ENCODE measurements at places on chromosomes 4 and X.

DNA sequence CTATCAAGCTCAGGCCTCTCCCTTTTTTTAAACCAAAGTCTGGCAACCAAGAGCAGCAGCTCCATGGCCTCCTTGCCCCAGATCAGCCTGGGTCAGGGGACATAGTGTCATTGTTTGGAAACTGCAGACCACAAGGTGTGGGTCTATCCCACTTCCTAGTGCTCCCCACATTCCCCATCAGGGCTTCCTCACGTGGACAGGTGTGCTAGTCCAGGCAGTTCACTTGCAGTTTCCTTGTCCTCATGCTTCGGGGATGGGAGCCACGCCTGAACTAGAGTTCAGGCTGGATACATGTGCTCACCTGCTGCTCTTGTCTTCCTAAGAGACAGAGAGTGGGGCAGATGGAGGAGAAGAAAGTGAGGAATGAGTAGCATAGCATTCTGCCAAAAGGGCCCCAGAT lies 21.5 kb downstream of the SLC34A2 start:
- DNase-seq: no peak

- no peak for DNase-seq
These were observed 240.3 kb upstream of the NDST3 start for GRCh38 chr4:117793845-117794480.

- DNase-seq: no peak
These were observed 16.8 kb downstream of the CLNK start for GRCh38 chr4:10667701-10668326.

GRCh38 chr4:76306882-76307659 lies 538 bp downstream of the STBD1 start:
- peak; percentile 56 for DNase-seq

DNA sequence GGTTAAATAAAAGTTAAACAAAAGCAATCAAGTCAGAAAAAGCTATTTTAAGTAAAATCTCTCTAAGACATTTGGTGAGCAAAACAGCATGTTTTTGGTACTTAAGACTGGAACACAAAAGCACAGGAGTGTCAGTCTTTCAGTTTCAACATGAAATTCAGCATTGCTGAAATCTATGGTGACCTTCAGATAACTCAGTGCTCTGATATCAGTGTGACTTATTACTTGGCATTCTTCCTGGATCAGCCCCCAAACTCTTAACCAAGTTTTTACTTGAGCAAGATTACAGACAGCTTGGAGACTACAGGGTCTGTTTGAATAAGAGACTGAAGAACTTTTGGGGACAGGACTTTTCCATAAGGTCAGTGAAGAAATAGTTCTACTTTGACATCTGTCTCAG lies 437.2 kb downstream of the RAPGEF2 start:
- no peak for DNase-seq

GRCh38 chr4:154506253-154506652 lies 14.7 kb upstream of the DCHS2 start:
- DNase-seq: no peak

DNA sequence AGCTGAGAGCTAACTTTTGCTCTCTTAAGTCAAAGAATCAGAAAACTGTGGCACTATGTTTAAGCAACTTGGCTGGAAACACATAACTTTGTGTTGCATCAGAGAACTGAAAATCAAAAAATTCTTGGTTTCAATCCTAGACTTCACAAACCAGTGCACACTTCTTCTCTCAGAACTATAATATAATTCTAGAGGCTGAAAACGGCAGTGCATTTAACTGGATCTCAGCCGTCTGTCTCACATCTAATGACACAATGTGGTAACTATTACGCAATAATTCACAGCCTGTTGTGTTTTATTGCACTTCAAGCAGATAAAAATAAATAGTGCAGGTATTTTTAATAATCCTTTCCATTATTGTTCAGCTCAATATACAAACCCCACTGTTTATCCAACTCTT lies 260.6 kb upstream of the DIAPH2 start:
- no peak for DNase-seq

- DNase-seq: no peak
These were observed 89.9 kb downstream of the PLS3 start for GRCh38 chrX:115650916-115651315.

DNA sequence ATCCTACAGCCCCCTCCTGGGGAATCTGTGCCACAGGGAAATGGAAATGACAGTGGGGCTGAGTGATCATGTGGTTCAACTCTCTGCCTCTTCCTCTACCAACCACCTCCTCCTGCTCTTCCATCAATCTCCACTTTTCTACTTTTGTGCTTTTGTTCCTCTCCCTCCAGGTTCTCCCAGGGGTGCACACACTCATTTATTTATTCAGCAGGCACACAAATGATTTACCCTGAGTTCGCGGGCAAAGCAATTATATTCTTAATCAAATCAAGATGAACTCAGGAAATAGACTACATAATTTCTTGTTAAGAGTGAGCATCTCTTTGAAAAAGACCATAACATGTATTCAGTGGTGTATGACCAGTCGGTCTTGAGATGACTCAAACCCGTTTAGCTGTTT lies 69.2 kb downstream of the VCX3A start:
- no peak for DNase-seq

GRCh38 chr4:146124023-146124680 lies 51.4 kb upstream of the LSM6 start:
- DNase-seq: no peak

DNA sequence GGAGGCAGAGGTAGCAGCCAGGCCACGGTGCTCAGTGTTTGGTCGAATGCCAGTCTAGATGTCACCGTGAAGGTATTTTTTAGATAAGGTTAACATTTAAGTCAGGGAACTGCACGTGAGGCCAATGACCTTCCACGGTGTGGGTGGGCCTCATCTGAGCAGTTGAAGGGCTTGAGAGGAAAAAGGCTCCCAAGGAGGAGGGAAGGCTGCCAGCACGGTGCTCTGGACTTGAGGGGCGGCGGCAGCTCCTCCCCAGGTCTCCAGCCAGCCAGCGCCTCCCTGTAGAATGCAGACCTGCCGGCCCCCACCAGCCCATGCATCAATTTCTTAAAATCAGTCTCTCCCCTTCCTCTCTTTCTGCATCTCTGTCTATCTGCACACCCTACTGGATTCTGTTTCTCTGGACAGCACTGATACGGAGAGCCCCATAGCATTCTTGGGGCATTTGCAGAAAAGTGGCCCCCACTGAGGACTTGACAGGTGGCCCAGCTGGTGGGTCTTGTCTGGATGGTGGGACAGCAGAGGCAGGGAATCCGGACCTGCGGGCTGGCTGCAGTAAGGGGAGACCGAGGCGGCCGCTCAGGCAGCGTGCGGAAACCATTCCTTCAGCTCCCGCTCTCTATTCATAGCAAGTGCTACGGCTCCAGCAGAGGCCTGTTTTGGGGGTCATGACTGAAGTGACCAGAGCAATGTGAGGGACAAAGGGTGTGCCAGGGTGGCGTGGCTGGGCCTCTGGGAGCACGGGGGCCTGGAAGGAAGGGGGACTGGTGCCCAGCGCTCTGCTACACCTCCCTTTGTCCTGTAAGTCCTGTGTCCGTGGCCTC lies 7.9 kb upstream of the RGS12 start:
- DNase-seq: no peak

- no peak for DNase-seq
These were observed 351.2 kb downstream of the ARHGAP24 start for GRCh38 chr4:85826060-85826678.

GRCh38 chrX:48681539-48682183 lies 1.9 kb upstream of the WAS start:
- DNase-seq: no peak

- no peak for DNase-seq
These were observed 394.2 kb downstream of the ANKRD50 start for GRCh38 chr4:124318292-124318691.

- DNase-seq: no peak
These were observed 208.5 kb upstream of the FAT1 start for GRCh38 chr4:186932196-186932595.

DNA sequence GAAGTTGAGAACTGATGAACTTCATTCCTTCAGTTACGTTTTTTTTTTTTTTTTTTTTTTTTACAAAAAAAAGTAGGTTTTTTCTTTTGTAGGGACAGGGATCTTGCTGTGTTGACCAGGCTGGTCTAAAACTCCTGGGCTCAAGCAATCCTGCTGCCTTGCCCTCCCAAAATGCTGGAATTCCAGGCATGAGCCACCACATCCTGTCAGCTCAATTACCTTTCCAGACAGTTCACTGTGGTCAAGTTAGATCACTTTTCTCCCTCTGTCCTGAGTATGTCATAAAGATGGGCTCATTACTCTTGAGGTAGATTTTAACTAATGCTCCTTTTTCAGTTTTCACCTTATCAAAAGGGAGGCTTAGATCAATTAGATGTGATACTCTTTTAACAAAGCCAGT lies 10.8 kb upstream of the NR3C2 start:
- DNase-seq: no peak

GRCh38 chr4:27023366-27023765 lies 162.7 kb downstream of the STIM2 start:
- no peak for DNase-seq

GRCh38 chr4:149781150-149781549 lies 34.5 kb downstream of the IQCM start:
- DNase-seq: no peak

DNA sequence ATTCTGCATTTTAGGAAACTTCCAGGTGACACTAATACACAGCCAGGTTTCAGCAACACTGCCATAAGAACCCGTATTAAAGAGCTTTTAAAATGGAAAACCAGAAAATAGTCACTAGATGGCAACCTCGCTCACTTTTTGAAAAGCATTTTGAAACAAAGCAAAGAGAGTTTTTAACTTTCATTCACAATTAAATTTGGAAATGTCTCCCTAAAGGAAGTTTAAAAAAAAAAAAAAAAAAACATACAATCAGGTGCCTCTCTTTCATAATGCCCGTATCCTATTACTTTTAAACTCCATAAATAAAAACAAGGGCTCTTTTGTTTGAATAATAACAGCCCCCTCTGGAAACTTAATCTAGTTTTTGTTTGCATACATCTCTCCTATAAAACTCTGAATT lies 20.3 kb downstream of the MEPE start:
- DNase-seq: no peak

DNA sequence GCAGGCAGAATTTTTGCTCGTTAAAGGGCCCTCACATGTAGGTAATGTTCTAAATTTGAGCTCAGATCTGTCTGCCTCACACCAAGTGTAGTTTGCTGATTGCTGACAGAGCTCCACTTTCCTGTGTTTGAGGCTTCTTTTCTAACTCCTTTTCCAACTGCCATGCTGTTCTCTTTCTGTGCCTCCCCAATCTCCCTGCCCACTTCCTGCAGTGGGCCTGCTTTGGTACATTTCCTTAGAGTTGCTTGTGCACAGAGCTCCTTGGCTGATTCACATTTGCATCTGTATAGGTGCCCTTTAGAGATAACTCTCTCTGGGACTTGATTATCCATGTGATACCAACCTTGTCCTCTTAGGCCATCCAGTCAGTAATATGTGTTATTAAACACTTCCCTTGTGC lies 4.5 kb downstream of the MED28 start:
- no peak for DNase-seq

DNA sequence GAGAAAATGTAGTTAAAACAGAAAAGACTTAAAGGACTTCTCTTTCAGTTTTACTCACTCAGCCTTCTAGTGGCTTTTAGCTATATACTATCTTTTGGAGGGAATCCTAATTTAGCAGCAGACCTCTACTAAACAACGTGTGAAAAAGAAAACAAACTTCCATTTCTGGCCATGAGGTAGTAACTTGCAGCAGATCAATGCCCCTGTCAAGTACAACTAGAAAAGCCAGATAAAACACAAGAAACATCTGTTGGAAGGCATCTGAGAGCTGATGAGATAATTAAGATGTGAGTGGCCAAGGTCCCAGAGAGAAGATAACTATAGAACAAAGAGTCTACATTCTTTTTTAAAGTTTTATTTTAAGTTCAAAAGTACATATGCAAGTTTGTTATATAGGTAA lies 101.7 kb downstream of the CORIN start:
- no peak for DNase-seq

- no peak for DNase-seq
These were observed 4.9 kb upstream of the WDFY3 start for GRCh38 chr4:84971319-84971932.

- DNase-seq: no peak
These were observed 62.3 kb upstream of the SCRG1 start for GRCh38 chr4:173461170-173461569.

- DNase-seq: no peak
These were observed 365.5 kb upstream of the BOD1L1 start for GRCh38 chr4:13992975-13993520.

DNA sequence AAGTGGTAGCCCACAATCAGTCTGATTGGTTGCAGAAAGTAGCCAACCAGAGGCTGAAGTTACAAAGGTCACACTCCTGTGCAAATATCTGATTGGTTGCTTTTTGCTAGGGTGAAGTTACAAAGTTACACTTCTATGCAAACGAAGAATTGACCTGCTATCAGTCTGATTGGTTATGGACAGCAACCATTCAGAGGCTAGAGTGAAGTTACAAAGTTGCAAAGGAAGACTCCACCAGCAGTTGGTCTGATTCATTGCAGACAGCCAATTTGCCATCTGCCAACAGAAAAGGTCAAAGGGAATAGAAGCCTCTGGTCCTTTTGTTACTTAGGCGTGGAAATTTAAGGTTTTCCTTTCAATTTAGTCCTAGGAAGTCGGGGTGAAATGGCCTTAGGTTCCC lies 377.7 kb downstream of the PRDM5 start:
- no peak for DNase-seq

- DNase-seq: no peak
These were observed 53.6 kb downstream of the HHIP start for GRCh38 chr4:144699565-144699964.

DNA sequence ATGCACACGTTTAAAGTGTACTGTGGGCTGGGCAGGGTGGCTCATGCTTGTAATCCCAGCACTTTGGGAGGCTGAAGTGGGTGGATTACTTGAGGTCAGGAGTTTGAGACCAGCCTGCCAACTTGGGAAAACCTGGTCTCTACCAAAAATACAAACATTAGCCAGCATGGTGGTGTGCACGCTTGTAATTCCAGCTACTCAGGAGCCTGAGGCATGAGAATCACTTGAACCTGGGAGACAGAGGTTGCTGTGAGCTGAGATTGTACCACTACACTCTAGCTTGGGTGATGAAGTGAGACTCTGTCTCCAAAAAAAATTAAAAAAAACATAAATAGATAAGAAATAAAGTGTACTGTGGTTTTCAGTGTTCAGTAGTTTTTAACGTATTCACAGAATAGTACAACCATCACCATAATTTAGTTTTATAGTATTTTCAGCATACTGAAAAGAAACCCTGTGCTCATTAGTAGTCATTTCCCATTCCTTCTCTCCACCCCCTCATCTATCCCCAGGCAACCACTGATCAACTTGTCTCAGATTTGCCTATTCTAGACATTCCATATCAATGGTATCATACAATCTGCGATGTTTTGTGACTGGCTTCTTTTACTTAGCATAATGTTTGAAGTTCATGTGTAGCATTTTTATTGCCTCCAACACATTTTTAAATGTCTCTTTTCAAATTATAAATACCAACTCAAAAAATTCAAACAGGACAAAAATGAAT lies 19.1 kb downstream of the SLAIN2 start:
- no peak for DNase-seq
